ENCODE measurements at places on chromosomes 5 and 9.

GRCh38 chr5:153147891-153148623 is 342.4 kb upstream of the GRIA1 start:
- no peak for DNase-seq

DNA sequence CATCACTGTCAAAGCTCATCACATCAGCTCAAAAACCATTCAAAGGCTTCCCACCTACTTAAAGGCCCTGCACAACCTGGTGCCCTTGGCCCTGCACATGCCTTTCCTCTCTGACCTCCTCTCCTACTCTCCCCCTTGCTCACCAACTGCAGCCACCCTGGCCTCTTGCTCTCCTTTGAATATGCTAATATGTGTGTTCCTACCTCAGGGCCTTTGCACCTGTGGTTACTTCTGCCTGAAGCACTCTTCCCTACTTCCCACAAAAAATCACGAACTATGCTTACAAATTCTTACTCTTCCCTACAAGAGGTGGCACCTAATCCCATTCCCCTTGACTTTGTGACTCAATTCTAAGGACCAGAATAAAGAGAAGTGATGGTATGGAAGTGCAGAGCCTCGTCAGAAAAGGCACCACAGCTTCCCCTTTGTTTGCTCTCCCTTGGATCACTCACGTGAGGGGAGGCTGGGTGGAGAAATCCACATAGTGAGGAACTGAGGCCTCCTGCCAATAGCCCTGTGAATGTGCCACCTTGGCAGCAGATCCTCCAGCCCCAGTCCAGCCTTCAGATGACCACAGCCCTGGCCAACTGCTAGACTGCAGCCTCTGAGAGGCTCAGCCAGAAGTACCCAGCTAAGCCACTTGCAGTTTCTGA is 3.2 kb upstream of the TMEM171 start:
- DNase-seq: no peak

GRCh38 chr9:127093319-127094020 is 29.0 kb downstream of the ANGPTL2 start:
- no peak for DNase-seq

DNA sequence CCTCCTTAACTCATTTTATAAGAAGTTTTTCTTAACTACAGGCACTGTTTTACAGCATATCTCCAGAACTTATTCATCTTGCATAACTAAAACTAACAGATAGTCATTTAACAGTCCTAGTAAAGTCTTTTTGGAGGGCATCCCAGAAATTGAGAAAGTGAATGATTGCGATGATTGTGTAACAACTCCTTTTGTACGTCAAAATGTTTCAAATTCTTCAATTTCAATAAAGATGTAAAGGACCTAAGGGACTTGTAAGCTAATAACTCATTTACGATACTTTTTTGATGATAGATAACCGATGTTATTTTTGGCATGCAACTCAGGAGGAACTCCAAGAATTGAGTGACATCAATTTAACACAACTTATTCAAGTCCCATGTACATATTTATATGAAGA is 42.7 kb downstream of the SVEP1 start:
- no peak for DNase-seq

DNA sequence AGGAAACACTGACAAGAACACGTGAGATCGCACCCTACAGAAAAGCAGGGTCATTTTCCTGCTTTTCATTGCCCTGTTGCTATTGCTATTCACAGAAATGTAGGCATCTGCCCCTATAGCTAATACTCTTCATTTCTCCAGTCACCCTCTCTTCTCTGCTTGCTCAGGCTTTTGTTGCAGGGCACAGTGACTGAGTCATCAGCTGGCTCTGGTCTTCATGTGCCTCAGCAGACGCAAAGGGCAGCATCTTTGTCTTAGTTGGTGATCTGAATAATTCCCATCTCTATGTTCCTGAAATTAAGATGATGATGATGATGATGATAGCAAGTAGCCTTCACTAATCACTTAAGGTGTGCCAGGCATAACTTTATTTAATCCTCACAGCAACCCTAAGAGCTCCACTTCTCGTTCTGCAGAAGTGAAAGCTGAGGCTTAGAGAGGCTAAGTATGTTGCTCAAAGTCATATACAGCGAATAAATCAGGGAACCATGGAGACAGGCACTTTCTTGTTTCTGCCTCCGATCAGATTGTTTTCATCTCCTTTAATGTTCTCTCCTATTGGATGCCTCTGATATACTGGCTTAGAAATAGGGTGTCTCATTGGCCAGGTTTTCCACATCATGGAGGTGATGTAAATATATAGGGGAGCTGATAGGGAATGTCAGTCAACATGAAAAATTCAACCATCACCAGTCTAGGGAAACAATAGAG is 133.0 kb upstream of the STK32A start:
- no peak for DNase-seq

- no peak for DNase-seq
These were observed 339.0 kb upstream of the KIF2A start for GRCh38 chr5:61966997-61967396.

DNA sequence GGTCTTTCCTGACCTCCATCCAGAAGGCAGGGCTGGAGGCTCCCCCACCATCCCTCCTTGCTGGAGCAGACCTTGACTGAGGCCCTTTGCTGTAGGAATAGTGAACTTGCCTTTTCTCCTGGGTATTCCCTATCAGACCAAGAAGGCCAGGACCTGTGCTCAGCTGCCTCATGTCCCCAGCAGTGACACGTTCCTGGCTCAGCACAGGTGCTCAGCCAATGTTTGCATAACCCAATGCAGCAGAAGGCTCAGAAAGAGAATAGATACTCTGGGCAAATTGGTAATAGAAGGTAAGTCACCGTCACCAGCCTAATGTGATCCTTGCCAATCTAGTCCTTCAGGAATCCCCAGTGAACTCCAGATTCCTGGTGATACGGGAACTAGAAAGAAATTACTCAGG is 96.4 kb downstream of the ACTL7B start:
- DNase-seq: no peak

- DNase-seq: no peak
These were observed 45.3 kb upstream of the CDK5RAP2 start for GRCh38 chr9:120625222-120625621.

DNA sequence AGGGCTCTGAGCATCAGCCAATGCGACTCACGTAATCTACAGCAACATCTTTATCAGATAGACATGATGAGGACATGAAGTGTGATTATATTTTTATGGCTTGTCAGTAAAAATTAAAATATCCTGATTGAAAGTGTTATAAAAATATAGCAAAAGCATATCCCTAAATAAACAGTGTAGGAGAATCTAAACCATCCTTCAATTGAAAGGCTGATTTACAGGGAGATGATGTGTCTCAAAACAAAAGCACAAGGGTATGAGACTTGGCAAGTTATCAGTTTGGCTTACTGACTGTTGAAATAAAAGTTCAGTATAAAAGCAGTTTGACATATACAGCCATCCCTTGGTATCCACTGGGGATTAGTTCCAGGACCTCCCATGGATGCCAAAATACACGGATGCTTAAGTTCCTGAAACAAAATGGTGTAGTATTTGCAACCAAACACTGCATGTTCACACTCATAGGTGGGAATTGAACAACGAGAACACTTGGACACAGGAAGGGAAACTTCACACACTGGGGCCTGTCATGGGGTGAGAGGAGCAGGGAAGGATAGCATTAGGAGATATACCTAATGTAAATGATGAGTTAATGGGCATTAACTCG is 149.9 kb upstream of the MAP1B start:
- no peak for DNase-seq

DNA sequence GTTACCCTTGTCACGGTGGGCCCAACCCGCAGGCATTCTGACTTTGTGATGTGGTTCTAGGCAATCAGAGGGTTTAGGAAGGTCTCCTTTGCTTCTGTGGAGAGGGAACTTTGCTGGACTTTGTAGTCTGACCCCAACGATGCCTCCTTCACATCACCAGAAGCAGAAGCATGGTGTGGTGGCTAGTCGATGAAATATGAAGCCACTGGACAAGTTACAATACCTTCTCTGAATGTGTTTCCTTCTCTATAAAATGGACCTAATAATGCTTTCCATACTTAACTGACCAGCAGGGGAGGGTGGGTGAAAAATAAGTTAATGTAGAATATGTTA is 607 bp downstream of the SPEF2 start:
- no peak for DNase-seq

DNA sequence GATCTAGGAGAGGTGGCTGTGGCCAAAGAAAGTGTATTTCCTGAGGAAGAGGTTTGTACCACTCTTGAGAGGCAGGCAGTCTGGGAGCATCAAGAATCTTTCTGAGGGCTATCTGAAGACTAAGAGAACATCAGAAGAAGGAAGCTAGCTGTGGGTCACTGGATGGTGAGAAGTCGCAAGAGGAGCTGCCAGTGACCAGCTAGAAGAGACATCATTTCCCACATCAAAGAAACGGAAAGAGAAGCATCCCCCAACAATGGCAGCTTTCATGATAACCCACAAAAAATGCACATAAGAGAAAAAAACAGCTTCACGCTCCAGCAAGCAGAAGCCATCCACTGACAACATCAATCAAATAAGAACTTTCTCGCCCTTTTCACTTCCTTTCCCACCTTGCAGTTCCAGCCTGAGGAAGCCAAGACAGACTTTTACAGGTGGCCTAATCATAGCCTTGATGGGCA is 25.0 kb upstream of the CEP78 start:
- no peak for DNase-seq

GRCh38 chr9:89630508-89630907 is 25.7 kb downstream of the GADD45G start:
- DNase-seq: no peak

DNA sequence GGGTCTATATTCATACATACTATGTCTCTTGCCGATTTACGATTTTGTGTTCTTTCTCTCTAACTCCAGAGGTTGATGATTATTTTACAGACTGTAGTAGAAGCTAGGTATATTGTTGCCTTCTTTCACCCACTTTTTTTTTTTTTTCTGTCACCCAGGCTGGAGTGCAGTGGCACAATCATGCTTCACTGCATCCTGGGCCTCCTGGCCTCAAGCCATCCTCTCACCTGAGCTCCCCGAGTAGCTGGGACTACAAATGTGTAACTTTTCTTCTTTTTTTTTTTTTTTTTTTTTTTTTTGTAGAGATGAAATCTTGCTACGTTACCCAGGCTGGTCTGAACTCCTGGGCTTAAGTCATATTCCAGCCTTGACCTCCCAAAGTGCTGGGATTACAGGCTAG is 96.2 kb downstream of the CHSY3 start:
- no peak for DNase-seq

Measured in hematopoietic multipotent progenitor cell (in vitro differentiated cells).